ENCODE measurements at places on chromosomes 5 and 9.

DNA sequence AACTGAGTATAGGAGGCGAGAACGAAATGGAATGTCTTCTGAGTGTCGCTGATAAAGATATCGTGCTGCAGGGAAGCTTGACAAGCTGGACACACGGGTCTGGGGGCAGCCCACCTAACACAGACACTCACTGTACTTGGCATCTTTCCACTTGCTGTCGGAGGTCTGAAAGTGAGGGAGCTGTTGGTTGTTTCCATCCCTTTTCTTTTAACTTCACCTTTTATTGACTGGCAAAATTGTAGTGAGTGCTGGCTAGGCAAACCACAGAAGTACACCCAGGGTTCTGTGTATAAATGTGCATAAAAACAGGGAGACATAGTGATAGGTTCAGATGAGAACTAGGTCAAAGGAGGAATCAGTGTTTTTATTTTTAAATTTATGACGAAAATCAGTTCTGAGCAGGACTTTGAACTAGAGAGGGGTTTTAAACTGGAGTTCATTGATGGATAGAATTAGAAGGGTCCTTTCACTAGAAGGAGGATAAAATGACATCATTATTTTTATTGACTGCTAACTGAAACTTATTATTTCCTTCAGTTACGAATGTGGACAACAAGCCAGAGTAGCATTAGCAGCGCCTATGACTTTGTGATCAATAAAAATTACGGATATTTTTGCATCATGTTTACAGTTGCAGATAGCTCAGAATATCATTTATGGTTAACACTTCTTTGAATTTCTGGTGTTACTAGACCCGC lies 817 bp downstream of the GAPVD1 start:
- DNase-seq: no peak

DNA sequence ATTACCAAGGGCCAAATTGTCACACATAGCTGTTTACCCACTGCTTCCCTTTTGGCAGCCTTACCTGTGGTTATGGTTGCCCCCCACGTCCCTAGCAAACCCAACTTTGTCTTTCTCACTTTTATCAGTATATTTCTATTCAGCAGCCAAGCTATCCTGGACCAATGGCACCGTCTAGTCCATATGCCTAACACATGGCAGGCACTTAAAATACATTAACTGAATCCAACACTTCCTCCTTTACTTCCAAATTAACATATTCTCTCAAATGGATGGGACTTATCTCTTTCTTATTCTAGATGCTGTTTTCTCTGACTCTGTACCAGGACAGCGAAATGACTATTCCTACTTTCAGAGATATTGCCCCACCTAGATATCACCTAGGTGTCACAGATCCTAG lies 50.9 kb upstream of the SLC44A1 start:
- DNase-seq: no peak

- DNase-seq: no peak
These were observed 7.3 kb downstream of the PITX1 start for GRCh38 chr5:135026645-135027265.

DNA sequence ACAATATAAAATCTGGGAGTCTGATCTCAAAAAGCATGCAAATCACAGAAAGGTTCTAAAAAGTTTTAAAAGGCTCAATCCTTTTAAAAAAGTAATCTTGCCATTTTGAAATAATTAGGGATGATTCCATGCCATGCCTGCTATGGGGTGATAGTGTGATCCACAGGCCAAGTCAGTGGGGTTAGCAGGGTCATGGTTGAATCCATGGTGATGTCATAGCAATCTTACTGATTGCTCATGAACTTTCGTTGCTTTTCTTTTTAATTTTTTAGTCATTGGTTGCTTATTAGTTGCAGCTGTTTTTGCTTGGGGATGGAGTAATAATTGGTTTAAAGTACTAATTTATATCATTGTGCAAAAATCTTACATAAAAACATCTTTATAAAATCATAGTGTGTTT lies 485.0 kb downstream of the ENC1 start:
- DNase-seq: no peak

- DNase-seq: peak; percentile 50
These were observed 427.8 kb downstream of the BNC2 start for GRCh38 chr9:16442622-16443021.

GRCh38 chr9:6780690-6781089 lies 22.9 kb downstream of the KDM4C start:
- no peak for DNase-seq

GRCh38 chr5:151140686-151141459 lies 16.7 kb downstream of the ANXA6 start:
- no peak for DNase-seq

GRCh38 chr5:73644385-73644963 lies 18.5 kb downstream of the ARHGEF28 start:
- DNase-seq: no peak

All from umbilical cord (tissue), 2 donors.